Endodermal cell (in vitro differentiated cells): ENCODE measurements at places on chromosomes 1 and 21. TPM values are rescaled to one million over a fixed set of nuclear protein-coding genes. Genes with fewer than 3 reads are reported as not detected.

DNA sequence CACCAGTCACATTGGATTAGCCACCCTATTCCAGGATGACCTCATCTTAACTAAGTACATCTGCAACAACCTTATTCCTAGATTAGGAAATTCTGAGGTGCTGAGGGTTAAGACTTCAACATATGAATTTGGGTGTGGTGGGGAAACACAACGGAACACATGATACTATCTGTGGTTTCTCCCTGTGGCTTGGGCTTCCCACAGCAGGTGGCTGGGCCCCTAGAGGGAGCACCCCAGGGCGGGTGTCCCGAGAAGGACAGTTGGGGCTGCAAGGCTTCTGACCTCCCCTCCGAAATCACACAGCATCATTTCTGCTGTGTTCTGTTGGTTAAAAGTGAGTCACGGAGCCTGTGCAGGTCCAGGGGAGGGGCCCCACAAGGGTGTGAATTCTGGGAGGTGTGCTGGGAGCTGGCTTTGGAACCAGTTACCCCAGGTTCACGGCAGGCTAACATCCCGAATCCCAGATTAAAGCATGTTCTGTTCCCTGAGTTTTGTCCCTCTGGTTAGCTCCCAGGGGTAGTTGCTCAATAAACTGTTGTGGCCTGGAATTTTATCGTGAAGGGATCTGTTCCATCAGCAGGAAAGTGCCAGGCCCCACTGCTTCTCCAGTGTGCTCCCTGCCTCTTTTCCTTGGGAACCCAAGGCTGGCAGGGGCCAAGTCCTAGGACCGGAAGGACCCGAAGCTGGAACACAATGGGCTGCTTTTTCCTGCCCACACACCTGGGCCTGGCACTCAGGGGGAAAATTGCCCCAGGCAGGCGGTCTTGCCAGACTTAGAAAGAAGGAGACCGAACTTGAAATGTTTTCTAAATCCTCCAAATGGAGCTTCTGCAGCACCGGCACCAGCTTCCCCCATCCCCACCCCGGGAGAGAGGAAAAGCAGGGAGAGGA is 154.0 kb upstream of the WNT4 start:
- no peak overlapping the region for H3K27ac ChIP-seq
- H3K4me3 ChIP-seq: no peak overlapping the region
- H3K36me3 ChIP-seq: no peaks in the 10 kb centered on the region
- H3K27me3 ChIP-seq: no peaks in the 10 kb centered on the region
- no peaks in the 10 kb centered on the region for H3K4me1 ChIP-seq

The TTLL10 gene
- 0.14 and 1.2 TPM in 2 replicates for total RNA-seq

GRCh38 chr1:10659646-10660540 is 136.6 kb downstream of the CASZ1 start:
- H3K4me3 ChIP-seq: no peak overlapping the region
- no peak overlapping the region for H3K27ac ChIP-seq
- no peaks in the 10 kb centered on the region for H3K36me3 ChIP-seq
- H3K27me3 ChIP-seq: no peaks in the 10 kb centered on the region
- peaks cover 7% of the 10 kb centered on the region for H3K4me1 ChIP-seq

The SNX7 gene
- total RNA-seq: 37.5 and 39.1 TPM in 2 replicates

DNA sequence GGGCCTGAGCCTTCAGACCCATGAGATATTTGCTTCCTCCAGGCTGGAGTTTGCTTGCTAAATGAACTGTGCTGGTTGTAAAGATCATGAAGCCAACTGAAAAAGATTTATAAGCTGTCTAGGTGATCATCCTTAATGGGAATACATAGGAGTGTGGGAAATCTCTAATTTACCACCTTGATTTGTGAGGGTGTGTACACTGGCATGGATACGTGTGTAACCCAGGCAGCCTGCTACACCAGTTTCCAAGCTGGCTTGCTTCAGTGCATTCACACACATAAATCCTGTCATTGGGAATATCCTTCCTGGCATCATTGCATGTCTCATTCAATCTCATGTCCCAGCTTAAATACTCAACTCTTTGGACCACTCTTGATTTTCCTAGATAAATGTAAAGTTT is 57.6 kb upstream of the GNG12 start:
- no peak for DNase-seq
- H3K36me3 ChIP-seq: no peaks in the 10 kb centered on the region
- H3K27me3 ChIP-seq: no peaks in the 10 kb centered on the region
- no peaks in the 10 kb centered on the region for H3K4me1 ChIP-seq
- no peak overlapping the region for H3K27ac ChIP-seq

The GNG4 gene
- 7.5 to 14.2 TPM (median 12.8 TPM) in 3 replicates for total RNA-seq

The NBPF4 gene
- total RNA-seq: not detected in 3 replicates

DNA sequence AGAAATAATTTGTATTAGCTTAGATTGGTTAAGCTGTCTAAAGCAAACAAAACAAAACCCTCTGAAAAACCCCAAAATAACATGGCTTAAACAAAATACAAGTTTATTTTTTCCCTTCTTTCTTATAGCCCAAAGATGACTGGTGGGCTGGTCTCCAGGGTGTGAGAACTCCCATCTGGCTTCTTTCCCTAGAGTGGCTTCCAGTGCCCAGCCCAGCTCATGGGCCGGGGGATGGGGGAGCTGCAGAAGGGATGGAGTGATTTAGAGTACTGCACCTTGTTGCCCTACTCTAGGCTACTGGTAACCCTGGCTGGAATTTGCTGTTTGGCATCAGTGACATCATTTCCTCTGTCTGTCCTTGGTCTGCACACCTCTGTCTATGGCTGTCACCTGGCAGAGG is 223.0 kb downstream of the PBX1 start:
- H3K4me3 ChIP-seq: no peak overlapping the region
- no peak for DNase-seq
- H3K4me1 ChIP-seq: peaks cover 6% of the 10 kb centered on the region
- no peaks in the 10 kb centered on the region for H3K36me3 ChIP-seq

DNA sequence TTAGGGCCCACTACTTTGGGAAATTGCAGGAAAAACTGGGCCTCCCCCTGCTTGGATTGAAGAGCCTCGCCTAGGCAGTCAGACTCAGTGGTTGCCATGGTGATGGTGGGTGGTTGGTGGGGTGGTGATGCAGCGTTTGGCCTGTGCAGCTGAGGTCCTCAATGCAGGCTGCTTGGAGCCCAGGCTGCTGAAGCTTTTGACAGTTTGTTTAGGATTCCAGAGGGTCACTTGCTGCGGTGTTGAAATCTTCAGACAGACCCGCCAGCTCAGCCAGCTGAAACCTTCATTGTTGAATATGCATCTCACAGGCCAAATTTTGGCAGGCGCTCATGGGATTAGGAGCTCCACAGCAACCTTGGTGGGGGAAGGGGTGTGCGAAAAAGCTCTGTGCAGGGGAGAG is 67.9 kb downstream of the CACNA1E start:
- no peaks in the 10 kb centered on the region for H3K36me3 ChIP-seq
- H3K4me3 ChIP-seq: no peak overlapping the region
- DNase-seq: no peak

DNA sequence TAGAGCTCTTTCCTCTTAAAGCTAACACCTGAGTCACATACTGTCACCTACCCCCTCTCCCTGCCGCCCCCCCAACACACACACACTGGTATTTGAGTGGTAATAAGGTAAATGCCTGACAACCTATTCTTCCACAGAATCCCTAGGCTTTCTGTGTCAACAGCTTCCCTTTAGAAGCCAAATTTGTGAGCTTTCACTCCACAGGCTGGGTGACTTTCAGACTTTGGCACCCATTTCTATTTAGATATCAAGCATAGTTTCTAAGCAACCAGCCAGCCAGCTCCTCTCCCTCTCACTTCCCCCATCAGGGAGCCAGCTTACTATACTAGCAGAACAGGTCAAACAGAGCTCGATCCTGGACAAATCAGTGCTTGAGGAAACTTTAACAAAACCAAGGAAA is 3.2 kb upstream of the C1orf74 start:
- peaks cover 2% of the 10 kb centered on the region for H3K36me3 ChIP-seq
- H3K27ac ChIP-seq: no peak overlapping the region
- no peak overlapping the region for H3K4me3 ChIP-seq
- no peak for DNase-seq
- peaks cover 75% of the 10 kb centered on the region for H3K27me3 ChIP-seq

The MIER1 gene
- total RNA-seq: 35.4 to 39.6 TPM (median 37.6 TPM) in 3 replicates

GRCh38 chr1:41500378-41500777 is 15.9 kb upstream of the EDN2 start:
- no peaks in the 10 kb centered on the region for H3K27me3 ChIP-seq
- peaks cover 15% of the 10 kb centered on the region for H3K4me1 ChIP-seq
- no peak overlapping the region for H3K4me3 ChIP-seq

- no peaks in the 10 kb centered on the region for H3K36me3 ChIP-seq
- no peak overlapping the region for H3K4me3 ChIP-seq
- no peaks in the 10 kb centered on the region for H3K4me1 ChIP-seq
- H3K27ac ChIP-seq: no peak overlapping the region
- no peaks in the 10 kb centered on the region for H3K27me3 ChIP-seq
- DNase-seq: no peak
Observed at GRCh38 chr21:41632748-41633475, 125.0 kb upstream of the TMPRSS2 start.

DNA sequence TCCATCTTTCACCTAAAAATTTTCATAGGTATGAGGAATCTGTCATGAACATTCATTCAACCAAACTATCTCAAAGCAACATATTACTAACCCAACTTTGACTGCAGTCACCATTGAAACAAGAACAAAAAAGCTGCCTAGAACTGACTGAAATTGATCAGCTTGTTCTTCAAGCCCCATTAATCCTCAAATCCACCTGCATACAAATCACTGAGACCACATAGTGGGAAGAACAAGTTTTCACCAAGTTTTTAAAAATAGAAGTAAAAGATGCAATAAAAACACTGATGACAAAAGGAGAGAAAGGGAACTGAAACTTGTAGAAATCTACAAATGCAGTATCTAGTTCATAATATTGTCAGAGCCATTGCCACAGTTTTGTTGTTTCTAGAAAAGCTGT is 6.1 kb downstream of the SORT1 start:
- peaks cover 9% of the 10 kb centered on the region for H3K4me1 ChIP-seq
- no peak for DNase-seq
- no peaks in the 10 kb centered on the region for H3K36me3 ChIP-seq
- H3K27ac ChIP-seq: no peak overlapping the region
- no peaks in the 10 kb centered on the region for H3K27me3 ChIP-seq

DNA sequence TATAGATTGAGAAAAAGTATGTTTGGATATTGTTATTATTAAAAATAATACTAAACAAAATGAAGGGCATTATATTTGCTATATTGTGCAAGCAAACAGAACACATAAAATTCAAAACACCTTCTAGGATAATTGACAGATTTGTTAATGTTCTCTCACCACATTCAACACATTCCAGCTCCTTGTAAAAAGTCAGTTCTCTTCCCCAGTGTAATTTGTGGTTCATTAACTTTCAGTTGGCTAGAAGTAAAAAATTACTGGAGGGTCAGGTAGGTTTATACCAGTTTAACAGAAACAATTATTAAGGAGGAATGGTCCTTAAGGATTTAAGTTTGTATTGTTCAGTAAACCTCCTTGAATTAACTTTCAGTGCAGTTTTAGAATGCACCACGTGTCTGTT is 1235.3 kb upstream of the ADGRL2 start:
- peaks cover 25% of the 10 kb centered on the region for H3K27me3 ChIP-seq
- no peaks in the 10 kb centered on the region for H3K36me3 ChIP-seq
- H3K4me1 ChIP-seq: no peaks in the 10 kb centered on the region
- H3K4me3 ChIP-seq: no peak overlapping the region
- H3K27ac ChIP-seq: no peak overlapping the region
- DNase-seq: no peak

The ADAMTS5 gene
- total RNA-seq: 1.9 and 2.1 TPM in 2 replicates
